AG10803 (cell line): ENCODE measurements at places on chromosomes 1 and 21.

DNA sequence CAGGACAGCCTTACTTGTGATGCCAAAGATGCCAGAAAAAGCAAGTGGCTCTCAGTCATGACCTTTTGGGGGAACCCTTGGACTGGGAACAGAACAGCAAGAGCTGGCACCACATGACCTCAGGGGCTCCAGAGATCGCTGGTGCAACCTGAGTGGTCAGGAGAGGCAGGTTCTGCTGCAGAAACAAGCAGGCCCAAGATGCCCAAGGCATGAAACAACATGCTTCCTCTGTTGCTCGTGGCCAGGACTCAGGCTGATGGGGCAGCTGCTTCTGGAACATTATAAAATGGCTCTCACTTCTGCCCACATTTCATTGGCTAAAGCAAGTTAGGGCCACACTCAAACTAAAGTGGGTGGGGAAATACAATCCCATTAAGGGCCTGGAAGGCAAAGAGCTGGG, 17.7 kb upstream of the CLSTN1 start:
- no peak for DNase-seq

- peak; percentile 85 for DNase-seq
These were observed 29.9 kb downstream of the MRAP start for GRCh38 chr21:32328595-32328994.

GRCh38 chr1:4734219-4734618, 79.8 kb downstream of the AJAP1 start:
- DNase-seq, result no peak

DNA sequence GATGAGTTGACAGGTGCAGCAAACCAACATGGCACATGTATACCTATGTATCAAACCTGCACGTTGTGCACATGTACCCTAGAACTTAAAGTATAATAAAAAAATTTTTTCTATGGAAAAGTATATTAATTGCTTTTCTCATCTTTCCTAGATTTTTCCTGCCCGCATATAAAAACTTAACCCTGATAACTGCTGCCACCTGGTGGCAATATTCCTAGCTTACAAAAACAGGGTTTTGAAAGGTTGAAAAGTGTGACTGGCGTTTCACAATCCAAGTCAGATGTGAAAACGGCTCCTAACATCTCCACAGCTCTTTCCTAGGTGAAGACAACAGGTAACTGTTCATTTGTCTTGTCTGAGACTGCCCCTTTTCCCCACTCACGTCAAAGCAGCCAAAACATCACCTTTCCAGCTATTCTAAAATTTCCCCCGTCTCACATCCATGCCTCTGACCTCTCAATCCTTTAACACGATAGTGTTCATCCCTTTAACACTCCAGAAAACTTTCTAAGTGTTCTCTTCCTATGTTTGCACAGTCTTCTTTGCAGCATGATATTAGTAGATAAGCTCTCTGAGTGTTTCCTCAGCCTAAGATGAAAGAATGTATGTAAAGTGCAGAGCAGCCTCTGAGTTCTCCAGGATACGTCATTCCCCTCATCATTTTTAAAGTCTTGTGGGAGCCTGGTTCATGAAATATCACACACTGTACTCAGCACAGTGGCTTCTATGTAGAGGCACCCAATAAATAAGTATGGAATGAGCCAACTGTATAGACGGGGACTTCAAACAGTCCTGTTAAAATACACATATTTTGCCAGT, 27.5 kb downstream of the OVGP1 start:
- peak; percentile 46 for DNase-seq

DNA sequence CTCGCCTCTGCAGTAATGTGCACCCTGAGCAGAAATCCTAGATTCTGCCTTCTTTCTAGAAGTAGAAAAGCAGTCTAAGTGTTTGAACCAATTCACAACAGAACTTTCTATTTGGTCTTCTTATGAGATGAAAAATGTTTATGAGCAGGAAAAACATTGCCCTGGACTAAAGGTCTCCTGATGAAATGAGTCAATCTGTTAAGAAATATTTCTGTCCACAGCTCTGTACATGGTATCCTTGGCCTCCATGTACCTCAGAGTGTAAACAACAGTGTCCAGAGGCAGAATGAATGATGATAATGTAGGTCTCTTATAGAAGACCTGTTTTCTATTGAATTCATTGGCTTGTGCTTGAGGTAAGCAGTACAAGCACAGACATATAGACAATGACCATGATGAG, 6.2 kb upstream of the APCS start:
- DNase-seq, result no peak

DNA sequence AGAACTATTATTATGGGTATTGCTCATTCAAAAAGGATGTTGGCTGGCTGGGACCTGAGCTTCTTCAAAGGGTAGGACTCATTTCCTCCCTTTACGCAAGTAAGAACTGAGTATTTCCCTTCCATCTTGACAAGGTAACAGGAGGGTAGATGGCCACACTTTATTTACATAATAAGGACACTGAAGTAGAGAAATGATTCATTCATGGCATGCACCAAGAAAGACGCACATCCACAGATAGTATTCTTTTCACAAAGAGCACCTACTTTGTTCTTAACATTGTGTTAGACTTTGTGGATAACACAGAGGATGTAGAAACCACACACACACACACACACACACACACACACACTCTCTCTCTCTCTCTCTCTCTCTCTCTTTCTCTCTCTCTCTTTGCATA, 82.9 kb downstream of the FAM78B start:
- DNase-seq, result no peak

GRCh38 chr21:41086569-41086968, 81.4 kb upstream of the BACE2 start:
- DNase-seq, result no peak

DNA sequence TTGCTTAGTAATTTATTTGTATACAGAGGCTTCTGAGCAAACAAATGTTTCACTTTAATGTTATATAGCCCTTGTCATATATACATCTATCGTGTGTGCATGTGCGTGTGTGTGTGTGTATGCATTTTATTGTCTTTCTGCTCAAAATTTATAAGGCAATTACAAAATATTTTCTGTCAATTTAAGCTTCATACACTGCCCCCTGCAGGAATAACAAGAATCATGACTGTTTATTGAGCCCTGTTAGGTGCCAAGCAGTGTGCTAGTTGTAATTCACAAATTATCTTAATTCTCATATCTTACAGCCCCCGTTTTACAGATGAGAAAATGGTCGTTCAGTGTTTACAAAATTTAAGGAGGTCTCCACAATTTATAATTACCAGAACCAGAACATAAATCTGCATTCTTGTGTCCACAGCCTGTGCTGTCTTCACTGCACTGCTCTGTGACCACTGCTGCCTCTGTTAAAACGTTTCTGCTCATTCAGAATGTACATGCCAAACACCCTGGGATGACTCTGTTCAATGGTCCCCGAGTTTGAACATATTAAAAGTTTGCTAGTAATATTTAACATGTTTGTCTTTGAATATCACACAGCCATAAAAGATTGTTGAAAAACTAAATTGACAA, 181.3 kb downstream of the ATP6V1G3 start:
- no peak for DNase-seq

- peak; percentile 92 for DNase-seq
These were observed 167.3 kb downstream of the FASLG start for GRCh38 chr1:172826096-172826741.

GRCh38 chr1:40042341-40042740, 1.8 kb downstream of the CAP1 start:
- DNase-seq, result peak; percentile 35

DNA sequence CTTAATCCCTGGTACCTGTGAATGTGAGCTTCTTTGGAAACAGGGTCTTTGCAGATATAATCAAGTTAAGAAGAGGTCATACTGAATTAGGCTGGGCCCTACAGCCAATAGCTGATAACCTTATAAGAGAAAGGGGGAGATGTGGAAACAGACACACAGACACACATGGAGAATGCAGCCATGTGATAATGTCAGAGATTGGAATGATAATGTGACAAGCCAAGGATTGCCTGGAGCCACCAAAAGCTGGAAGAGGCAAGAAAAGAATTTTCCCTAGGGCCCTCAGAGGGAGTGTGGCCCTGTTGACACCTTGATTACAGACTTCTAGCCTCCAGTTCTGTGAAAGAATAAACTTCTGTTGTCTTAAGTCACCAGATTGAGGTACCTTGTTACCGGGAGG, 114.5 kb upstream of the SOD1 start:
- DNase-seq, result no peak

DNA sequence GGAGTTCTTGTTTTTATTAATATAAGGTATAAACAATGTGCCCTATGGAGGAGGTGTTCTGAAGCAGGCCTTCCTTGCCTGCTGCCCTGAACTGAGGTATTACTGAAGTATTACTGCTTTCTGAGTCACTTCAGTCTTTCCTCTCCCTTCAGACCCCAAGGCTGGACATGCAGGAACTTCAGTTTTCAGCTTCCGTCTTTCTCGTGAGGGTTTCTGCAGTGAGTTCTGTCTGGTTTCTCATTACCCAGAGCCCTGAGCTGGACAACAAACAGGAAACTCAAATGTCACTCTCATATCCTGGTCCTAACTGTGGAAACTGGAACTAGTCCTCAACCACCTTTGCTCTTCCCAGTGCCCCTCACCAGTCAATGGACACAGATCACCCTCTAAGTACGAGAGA, 46.8 kb downstream of the ELAVL4 start:
- no peak for DNase-seq

DNA sequence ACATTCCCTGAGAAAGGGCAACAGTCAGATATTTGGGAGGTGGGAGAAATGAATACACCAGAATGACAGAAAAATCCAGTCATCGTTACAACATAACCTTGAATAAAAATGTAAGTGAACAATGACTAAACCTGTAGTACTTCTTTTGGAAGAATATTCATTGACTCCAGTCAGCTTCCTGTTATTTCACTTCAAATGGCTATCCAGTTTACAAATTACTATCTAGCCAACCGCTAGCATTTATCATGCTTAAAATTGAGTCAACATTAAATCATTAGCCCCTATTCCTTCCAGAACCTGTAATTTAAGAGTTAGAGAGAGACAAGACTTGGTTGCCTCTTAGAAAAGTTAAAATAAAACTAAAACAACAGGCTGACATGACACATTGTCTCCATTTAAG, 33.6 kb downstream of the WLS start:
- DNase-seq, result peak; percentile 23

GRCh38 chr1:29513357-29513756, 277.0 kb downstream of the PTPRU start:
- peak; percentile 67 for DNase-seq

- DNase-seq, result no peak
These were observed 256.8 kb downstream of the MATN1 start for GRCh38 chr1:30466610-30467009.

DNA sequence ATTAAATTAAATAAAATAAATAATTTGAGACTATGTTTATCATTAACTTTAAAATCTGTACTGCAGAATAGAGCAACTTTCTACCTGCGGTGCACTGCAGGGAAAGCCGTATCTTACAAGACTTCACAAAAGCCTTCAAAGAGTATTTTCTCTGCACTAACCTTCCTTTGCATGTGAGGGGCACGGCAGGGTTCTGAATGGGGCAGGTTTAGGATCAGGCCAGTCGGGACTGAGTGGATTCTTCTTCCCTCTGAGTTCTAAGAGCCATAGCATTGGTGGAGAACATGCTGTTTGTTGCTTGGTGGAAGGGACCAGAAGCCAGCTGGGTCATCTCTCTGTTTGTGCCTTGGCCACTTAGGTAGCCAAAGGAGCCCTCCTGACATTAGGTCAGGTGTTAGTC, 55.2 kb upstream of the LGALS8 start:
- DNase-seq, result no peak

GRCh38 chr1:162117039-162117774, 47.7 kb downstream of the NOS1AP start:
- DNase-seq, result no peak

- no peak for DNase-seq
These were observed 158.4 kb downstream of the CASZ1 start for GRCh38 chr1:10637834-10638558.

- no peak for DNase-seq
These were observed 17.4 kb downstream of the TMCC2 start for GRCh38 chr1:205245096-205245495.

DNA sequence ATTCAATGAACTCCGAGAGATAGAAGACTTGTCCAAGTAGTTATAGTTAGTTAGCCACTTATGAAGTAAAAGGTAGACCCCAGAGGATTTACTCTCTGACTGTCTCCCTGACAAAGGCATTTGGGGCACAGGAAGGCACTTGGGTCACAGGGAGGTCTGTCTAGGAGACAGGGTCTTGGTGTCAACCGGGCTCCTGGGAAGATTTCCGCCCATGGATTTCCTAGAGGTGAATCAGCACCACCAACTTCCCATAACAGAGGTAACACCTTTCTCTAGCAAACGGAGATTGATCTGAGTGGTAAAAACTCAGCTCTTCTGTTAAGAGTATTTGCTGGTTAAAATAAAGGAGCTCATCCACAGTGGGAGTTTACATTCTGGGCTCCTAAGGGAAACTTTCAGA, 16.4 kb downstream of the CCN1 start:
- no peak for DNase-seq

DNA sequence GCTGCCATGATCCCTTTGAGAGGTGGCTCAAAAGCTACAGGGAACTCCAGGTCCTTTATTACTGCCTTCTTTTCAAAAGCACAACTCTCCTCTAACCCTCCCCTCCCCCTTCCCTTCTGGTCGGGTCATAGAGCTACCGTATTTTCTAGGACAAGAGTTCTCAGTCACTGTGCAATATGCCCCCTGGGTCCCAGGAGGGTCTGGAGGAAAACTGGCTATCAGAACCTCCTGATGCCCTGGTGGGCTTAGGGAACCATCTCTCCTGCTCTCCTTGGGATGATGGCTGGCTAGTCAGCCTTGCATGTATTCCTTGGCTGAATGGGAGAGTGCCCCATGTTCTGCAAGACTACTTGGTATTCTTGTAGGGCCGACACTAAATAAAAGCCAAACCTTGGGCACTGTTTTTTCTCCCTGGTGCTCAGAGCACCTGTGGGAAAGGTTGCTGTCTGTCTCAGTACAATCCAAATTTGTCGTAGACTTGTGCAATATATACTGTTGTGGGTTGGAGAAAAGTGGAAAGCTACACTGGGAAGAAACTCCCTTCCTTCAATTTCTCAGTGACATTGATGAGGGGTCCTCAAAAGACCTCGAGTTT, 3.1 kb downstream of the BTG2 start:
- DNase-seq, result no peak

GRCh38 chr21:40685141-40685540, 161.8 kb downstream of the DSCAM start:
- DNase-seq, result no peak

- peak; percentile 33 for DNase-seq
These were observed 60.8 kb downstream of the ZNF684 start for GRCh38 chr1:40592107-40592803.

GRCh38 chr1:151720554-151720953, 768 bp upstream of the RIIAD1 start:
- peak; percentile 29 for DNase-seq

- no peak for DNase-seq
These were observed 37.6 kb downstream of the B3GALT5 start for GRCh38 chr21:39650306-39650705.
